ENCODE measurements at places on chromosomes 7 and 10.

DNA sequence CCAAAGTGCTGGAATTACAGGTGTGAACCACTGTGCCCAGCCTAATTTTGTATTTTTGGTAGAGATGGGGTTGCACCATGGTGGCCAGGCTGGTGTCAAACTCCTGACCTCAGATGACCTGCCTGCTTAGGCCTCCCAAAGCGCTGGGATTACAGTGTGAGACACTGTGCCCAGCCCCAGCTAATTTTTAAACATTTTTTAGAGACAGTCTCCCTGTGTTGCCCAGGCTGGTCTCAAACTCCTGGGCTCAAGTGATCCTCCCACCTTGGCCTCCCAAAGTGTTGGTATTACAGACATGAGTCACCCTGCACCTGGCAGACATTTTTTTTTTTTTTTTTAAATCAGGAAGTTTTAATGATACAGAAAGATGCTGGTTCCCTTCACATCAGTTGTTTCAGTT is 15.5 kb downstream of the DENND10 start:
- DNase-seq = no peak

DNA sequence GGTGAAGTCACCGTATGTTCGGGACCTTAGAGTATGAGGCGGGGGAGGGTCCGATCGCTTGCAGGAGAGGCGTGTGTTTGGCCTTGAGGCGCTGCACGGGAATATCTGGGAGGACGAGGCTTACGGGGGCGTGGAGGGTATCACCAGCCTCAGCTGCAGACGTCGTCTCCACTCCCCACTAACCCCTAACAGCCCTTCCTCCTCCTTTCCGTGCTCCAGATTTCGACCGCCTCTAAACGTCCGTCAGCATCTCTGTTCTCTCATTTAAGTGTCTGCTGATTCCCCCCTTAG is 23.5 kb upstream of the ZNF12 start:
- no peak for DNase-seq

GRCh38 chr7:128204455-128204854 is 36.6 kb upstream of the LEP start:
- DNase-seq = no peak

- no peak for DNase-seq
Observed at GRCh38 chr10:42864575-42864974, 82.0 kb downstream of the BMS1 start.

DNA sequence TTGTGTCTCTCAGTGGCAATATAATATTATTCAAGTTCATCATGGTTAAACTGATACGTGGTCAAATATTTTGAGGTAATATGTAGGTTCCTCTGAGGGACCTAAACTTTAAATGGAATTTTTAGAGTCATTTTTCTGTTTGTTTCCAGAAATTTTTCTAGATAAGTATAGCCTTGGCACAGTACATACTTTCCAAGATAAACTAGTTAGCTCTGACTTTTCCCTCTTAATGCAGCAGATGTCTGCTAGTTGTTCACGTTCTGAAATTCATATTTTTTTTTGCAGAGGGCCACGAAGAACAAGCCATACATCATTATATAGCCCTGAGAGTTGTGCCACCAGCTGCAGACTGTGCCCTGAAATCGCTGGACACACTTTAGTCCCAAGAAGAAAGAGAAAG is 61.6 kb downstream of the A1CF start:
- no peak for DNase-seq

- no peak for DNase-seq
Observed at GRCh38 chr7:81482600-81483186, 287.2 kb downstream of the HGF start.

- DNase-seq = peak; percentile 10
Observed at GRCh38 chr10:22002591-22003176, 846 bp downstream of the DNAJC1 start.

GRCh38 chr10:5260828-5261227 is 64.2 kb downstream of the AKR1C4 start:
- no peak for DNase-seq

GRCh38 chr10:127855976-127856375 is 36.8 kb downstream of the CLRN3 start:
- no peak for DNase-seq

GRCh38 chr10:68989317-68989990 is 851 bp downstream of the KIFBP start:
- no peak for DNase-seq

- DNase-seq = no peak
Observed at GRCh38 chr7:5408777-5409176, 14.9 kb downstream of the TNRC18 start.

- DNase-seq = no peak
Observed at GRCh38 chr7:135383525-135384175, 126.3 kb downstream of the CNOT4 start.

GRCh38 chr10:23448802-23449570 is 10.1 kb downstream of the OTUD1 start:
- DNase-seq = peak; percentile 9

DNA sequence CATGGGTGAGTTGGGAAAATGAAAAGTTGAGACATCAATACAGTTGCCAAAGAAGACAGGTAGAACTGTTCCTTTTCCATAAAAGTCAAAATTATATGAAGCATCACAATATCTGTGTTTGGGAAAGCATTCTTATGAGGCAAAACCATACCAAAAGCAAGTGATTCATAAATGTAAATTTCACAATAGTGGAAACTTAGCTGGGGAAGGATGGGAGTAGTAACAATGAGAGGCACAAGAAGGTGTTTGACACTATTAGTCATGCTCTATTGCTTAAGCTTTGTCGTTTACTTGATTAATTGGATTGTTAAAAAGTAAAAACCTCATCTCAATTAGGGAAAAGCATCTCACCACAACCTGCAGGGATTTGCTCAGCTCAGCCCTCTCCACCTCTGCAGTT is 240.2 kb downstream of the C7orf25 start:
- no peak for DNase-seq

GRCh38 chr10:109239371-109239770 is 683.9 kb downstream of the XPNPEP1 start:
- no peak for DNase-seq

GRCh38 chr7:132872034-132872433 is 209.9 kb downstream of the CHCHD3 start:
- no peak for DNase-seq

DNA sequence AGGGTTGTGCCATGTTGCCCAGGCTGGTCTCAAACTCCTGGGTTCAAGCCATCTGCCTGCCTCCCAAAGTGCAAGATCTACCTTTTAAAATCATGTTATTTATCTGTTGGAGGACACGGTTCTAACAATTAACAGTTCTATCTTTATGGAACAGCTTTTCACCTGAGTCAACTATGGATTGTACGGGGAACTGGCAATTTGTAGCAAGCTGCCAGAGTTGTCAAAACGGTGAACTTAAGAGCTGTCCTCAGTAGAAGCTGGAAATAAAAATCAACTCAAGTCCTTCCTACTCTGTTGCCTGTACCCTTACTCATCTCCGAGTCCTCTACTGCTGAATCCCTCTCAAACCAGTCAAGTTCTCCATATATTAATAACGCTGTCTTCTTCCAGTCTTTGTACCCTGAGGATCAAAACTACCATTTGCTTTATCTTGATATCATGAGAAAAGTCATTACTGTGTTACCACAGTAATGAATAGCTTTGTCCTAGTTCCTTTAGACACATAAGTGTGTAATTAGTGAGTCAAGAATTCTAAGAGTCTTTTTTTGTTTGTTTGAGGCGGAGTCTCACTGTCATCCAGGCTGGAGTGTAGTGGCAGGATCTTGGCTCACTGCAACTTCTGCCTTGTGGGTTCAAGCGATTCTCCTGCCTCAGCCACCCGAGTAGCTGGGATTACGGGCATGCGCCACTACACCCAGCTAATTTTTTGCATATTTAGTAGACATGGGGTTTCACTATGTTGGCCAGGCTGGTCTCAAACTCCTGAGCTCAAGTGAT is 28.2 kb downstream of the HBP1 start:
- no peak for DNase-seq

GRCh38 chr7:98165827-98166667 is 45.2 kb upstream of the BHLHA15 start:
- peak; percentile 36 for DNase-seq

All from CD4-positive, alpha-beta T cell treated with Interleukin-6 at 100 ng/mL for 8 hours (primary cell).